ENCODE measurements at places on chromosomes 13 and 19.

- no peak for DNase-seq
These were observed 12.7 kb upstream of the AKAP8L start for GRCh38 chr19:15431396-15432017.

DNA sequence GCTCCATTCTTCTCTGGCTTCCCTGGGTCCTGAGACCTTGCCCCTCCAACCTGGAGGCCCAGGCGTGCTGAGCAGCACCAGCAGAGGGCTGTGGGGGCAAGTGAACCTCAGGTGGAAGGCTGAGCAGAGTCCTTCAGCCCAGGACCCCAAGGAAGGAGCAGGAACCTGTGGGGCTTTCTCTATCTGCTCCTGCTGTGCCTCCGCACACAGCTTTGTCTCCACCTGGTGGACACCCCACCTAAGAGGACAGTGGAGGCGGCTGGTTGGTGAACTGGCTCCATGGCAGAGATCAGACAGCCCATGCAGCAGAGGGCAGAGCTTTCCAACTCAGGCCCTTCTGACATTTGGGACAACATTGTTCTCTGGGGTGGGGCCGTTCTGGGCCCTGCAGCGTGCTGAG is 19.7 kb downstream of the ZFR2 start:
- DNase-seq: no peak

GRCh38 chr19:21694171-21694906 is 73.0 kb downstream of the ZNF100 start:
- DNase-seq: no peak

DNA sequence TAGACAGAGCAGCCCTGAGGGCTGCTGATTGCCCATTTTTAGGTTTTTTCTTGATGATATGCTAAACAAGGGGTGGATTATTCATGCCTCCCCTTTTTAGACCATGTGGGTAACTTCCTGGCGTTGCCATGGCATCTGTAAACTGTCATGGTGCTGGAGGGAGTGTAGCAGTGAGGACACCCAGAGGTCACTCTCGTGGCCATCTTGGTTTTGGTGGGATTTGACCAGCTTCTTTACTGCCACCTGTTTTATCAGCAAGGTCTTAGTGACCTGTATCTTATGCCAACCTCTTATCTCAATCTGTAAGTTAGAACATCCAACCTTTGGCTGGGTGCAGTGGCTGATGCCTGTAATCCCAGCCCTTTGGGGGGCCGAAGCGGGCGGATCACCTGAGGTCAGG is 148.0 kb downstream of the PTPRS start:
- DNase-seq: no peak

- DNase-seq: no peak
These were observed 16.7 kb upstream of the RXFP2 start for GRCh38 chr13:31722673-31723072.

DNA sequence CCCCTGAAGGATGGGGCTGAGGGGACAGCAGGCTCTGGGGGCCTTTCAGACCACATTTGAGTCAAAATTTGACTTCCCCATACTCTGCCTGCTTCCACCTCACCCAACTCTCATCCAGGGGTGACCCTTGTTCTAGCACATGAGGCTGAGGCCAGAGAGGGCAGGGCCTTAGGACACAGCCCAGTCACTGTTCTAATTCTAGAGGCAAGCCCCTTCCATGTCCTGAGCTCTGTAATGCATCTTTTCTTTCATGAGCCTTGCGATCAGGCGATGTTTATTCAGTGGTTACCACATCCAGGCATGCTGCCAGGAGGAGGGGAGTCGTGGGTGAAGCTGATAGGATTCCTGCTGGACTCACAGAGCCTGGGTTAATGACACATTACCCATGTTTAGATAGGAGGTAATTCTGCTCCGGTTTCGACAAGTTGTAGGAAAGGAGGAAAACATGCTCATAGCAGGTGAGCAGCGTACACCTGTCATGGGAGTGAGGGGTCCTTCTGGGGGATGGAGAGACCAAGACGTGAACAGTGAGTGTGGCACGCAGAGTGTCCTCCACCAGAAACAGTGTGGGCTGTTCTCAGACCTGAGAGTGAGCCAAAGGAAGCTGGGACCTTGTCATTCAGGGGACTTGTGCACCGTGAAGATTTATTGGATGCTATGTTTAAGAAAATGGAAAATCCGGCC is 9.3 kb downstream of the RPS9 start:
- peak; percentile 62 for DNase-seq

- no peak for DNase-seq
These were observed 714 bp downstream of the PLPP2 start for GRCh38 chr19:290372-291005.

DNA sequence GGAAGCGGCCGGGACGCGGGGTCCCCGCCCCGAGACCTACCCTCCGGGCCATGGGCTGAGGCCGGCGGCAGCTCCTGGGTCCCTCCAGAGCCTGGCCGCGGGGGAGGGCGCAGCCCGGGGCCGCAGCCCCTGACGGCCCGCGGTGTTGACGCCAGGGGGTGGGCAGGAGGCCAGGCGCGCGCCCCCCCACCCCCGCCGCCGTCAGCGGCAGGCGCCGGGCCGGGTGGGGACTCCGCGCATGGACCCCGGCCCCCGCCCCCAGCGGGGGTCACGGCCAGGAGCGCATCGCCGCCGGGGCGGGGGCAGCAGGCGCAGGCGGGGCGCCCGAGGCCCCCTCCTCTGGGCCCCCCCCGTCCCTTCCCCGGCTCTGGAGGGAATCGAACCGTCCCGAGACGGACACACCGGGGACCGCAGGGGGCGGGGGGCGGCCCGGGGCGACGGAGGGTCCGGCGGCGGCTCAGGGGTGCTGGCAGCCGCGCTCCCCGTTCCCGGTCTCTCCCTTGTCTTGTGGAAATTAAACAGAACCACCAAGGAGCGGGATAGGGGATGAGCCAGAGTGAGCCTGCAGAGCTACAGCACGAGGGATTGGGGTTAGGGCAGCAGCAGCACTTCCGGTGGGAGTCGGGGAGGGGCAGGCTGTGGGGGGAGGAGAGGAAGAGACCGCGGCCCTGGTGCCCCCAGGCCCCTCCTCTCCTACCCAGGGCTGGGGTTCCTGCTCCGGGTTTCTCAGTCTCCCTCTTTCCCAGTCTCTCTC is at the start of gene MEIS3:
Gene MEIS3, minus strand, starts transcription at position 498 of the 754 bp plus-strand sequence. Its CDS starts 446 bp downstream, at position 52.
- DNase-seq: no peak

DNA sequence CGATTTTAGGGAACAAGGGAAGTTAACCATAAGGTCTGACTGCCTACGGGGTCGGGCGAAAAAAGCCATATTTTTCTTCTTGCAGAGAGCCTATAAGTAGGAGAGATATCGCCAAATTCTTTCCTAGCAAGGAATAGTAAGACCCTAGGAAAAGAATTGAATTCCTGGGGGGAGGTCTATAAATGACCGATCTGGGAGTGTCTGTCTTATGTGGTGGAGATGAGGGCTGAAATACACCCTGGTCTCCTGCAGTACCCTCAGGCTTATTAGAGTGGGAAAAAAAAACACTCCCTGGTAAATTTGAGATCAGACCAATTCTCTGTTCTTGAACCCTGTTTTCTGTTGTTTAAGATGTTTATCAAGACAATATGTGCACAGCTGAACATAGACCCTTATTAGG is 447.5 kb upstream of the ATXN8OS start:
- no peak for DNase-seq

DNA sequence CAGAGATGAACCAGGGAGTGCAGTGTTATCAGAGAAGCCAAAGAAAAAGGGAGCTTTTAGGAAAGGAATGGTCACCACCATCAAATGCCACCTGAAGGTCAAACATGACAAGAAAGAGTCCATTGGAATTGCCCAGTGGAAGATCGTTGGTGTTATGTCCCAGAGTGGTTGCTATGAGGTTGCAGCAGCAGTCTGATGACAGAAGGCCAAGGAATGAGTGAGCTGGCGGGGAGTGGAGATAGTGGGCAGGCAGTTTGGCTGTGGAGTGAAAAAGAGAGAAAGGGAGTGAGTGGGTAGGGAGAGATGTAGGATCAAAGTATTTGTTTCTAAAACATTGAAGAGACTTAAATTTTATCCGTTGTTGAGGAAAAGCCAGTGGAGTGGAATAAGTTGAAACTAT is 117.4 kb upstream of the WASF3 start:
- DNase-seq: no peak

- no peak for DNase-seq
These were observed 30.2 kb upstream of the C19orf12 start for GRCh38 chr19:29745253-29745652.

GRCh38 chr13:62473190-62473943 is 1057.7 kb upstream of the PCDH20 start:
- DNase-seq: no peak

DNA sequence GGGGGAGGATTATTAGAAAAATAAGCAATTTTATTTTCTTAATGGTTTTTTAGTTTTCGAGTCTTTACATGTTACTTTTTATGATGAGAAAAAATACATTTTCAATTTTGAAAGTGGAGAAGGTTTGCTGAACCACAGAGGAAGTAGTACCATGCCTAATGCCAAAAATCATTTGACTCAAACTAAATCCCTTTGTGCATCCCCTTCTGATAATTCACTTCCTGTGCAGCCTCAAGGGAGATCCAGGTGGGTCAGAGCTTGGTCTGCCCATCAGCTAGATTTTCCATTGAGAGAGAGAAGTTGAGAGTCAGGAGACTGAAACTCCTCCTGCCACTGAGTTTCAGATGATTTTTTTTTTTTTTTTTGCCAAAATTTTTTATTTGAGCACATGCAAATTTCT is 571.7 kb downstream of the LIG4 start:
- no peak for DNase-seq

DNA sequence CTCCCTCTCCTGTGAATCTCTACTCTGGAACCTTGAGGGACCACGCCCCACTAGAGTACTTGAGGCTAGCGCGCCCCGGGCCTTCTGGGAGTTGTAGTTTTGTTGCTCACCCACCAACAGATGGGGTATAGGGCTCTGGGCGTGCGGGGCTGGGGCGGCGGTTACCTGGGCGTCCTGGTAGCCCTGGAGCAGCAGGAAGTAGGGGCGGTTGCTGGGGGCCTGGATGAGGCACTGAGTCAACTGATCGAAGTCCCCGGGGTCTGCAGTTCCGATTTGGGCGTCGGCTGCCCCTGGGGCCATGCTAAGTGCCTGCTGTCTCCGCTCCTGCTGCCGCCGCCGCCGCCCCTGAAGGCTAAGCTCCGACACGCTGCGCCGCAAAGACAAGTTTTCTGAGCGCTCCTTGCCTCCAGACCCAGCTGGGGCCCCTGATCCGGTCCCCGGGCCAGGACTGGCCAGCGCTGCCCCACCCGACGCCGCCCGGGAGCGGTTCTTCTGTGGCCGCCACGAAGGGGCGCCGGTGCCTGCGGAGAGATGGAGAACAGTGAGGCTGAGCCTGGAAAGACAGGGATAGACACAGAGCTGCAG is 5.3 kb downstream of the RASIP1 start:
- peak; percentile 41 for DNase-seq

- peak; percentile 67 for DNase-seq
These were observed at the start of gene ZNF486 for GRCh38 chr19:20167020-20167644. Gene ZNF486, plus strand, starts transcription at chr19:20167214. Its CDS starts 117 bp downstream, at chr19:20167331.
